GOT3 (cell line): ENCODE measurements at places on chromosomes 6 and 20.

- DNase-seq: no peak
These were observed 396.5 kb downstream of the RNGTT start for GRCh38 chr6:88566746-88567534.

DNA sequence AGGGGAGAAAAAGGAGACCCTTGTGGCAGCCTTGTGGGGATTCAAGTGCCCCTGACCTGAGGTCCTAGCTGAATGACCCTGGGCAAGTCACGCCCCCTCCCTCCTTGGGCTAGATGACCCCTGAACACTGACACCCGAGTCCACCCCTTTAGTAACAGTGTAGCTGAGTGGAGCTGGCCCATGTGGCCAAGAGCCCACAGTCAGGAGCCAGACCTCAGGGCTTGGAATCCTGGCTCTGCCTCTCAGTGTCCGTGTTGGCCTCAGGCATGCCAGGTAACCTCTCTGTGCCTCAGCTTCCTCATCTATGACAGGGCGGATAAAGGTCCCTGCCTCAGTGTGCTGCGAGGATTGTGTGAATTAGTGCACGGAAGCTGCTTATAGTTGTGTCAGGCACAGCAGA lies 14.3 kb downstream of the IP6K3 start:
- no peak for DNase-seq

- DNase-seq: no peak
These were observed 47.7 kb downstream of the ADAT2 start for GRCh38 chr6:143402721-143403336.

GRCh38 chr6:137904822-137905617 lies 38.0 kb downstream of the TNFAIP3 start:
- DNase-seq: peak; percentile 10

GRCh38 chr20:55159230-55159629 lies 683.8 kb downstream of the DOK5 start:
- DNase-seq: no peak

- DNase-seq: no peak
These were observed 118.5 kb upstream of the MMS22L start for GRCh38 chr6:97401533-97401932.

GRCh38 chr6:11601776-11602605 lies 64.4 kb downstream of the TMEM170B start:
- DNase-seq: no peak

DNA sequence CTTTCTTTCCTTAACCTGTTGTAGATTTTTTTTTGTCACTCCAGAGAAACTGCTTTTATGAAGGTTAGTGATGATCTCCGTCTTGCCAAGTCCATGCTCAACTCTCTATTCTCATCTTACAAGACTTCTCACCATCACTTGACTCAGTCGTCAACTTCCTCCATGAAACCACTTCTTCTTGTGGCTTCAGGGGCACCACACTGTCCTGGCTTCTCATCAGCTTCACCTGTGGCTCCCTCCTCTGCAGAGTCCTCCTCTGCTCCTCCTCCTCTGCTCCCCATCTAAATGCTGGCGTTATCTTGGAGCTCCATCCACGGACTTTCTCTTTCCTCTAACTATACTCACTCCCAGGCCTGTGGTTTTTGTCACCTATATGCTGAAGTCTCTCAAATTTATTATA lies 187.5 kb downstream of the BACH2 start:
- DNase-seq: no peak

- no peak for DNase-seq
These were observed 143.2 kb downstream of the PTCHD4 start for GRCh38 chr6:47967843-47968242.

GRCh38 chr20:46900086-46900485 lies 5.4 kb downstream of the EYA2 start:
- DNase-seq: no peak

GRCh38 chr6:106360410-106360988 lies at the start of gene CRYBG1:
TSS of gene CRYBG1 (plus strand) at chr6:106360717. CDS start at chr6:106360909, 192 bp downstream.
- DNase-seq: peak; percentile 3

- no peak for DNase-seq
These were observed 43.8 kb upstream of the HIVEP1 start for GRCh38 chr6:11968241-11968806.

GRCh38 chr20:4225745-4226144 lies 210.4 kb upstream of the RNF24 start:
- DNase-seq: peak; percentile 80

DNA sequence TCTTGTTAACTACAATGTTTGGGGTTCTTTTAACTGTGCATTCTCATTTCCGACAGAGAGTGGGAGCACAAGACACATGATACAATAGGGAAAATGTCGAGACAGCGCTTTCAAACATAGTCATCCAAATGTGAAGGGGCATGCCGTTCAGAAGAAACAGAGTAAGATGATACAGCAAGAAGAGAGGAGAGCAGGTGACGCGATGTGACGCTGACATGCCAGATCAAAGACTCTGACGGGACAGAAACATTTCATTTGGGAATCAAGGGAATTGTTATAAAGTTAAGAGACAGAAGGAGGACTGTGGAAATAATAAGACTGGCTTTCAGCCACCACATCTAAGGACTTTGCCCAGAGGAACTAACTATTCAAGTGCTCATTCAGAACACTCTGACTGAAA lies 117.4 kb downstream of the FAXC start:
- no peak for DNase-seq

DNA sequence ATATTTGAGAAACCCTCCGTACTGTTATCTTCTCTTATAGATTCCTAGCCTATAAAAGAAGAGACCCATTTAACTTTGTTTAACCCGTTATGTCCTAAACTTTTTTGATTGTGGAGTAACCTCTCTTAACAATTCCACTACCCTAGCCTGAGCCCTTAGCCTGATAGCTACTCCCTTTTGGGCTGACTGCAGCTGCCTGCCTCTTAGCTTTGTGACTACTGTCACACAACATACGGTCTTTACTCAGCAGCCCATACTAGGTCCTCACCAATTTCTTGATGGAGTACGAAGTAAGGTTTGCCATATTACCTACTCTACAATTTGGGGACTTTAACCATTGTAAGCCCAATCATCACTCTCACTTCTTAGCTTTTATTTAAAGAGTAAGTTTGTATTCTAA lies 72.7 kb downstream of the QRSL1 start:
- DNase-seq: no peak

GRCh38 chr6:130188207-130188899 lies 34.4 kb downstream of the SAMD3 start:
- DNase-seq: no peak

GRCh38 chr6:12483712-12484111 lies 193.6 kb downstream of the EDN1 start:
- no peak for DNase-seq

DNA sequence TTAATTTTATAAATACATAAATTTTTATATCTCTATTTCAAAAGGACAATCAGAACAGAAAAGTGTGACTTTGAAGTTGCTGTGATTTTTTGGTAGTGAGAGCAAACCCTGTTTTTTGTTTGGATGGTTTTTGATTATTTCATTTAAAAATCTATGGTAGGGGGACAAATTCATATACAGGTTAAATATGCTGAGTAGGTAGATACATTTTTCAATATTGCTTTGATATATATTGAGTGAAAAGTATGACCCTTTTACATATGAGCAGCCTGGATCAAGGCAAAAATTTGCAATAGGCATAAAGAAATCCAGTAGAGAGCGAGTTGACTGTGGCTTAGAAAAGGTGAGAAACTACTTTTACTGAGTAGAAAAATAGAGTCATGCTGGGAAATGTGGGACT lies 132.3 kb downstream of the LMBRD1 start:
- DNase-seq: no peak

GRCh38 chr6:23953976-23954375 lies 172.0 kb upstream of the NRSN1 start:
- DNase-seq: no peak

DNA sequence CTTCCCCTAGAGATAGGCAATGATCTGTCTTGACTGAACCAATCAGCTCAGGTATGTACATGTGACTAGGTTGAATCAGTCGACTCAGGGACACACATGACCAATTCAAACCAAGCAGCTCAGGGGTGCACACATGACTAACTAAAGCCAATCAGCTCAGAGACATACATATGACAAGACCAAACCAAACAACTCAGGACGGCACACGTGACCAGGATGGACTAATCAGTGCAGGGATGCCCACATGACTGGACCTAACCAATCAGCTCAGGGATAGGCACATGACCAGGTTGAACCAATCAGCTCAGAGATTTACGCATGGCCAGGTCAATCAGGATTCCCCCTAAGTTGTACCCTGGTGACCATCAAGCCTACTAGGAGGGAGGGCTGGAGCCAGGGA lies 310.3 kb downstream of the CDH26 start:
- no peak for DNase-seq

- DNase-seq: no peak
These were observed 3.5 kb downstream of the CITED2 start for GRCh38 chr6:139370999-139371345.

DNA sequence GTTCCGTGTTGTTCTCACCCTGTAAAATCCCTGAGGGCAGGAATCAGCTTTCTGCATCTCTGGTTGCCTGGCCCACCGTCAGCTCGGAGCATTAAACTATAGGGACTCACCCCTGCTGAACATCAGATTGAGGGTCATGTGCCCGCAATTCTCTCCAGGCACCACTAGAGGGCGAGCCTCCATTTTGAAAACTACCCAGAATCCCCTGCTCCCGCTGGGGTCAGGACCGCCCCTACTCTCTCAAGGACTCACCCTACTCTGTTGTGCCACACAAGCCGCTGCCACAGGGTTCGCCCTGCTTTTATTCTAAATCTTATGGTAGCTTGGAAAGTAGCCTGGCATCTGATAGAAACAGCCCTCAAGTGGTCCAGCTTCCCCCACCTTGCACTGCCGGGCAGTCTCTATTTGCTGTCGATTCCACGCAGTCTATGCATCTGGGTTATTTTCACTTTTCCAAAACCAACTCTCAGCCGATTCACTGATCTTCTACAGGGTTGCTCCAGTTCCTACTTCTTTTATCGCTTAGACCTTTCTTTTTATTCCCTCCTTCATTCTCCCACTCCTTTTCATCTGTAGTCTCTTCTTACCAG lies 244.1 kb upstream of the QKI start:
- DNase-seq: no peak

GRCh38 chr20:43102394-43102793 lies 87.3 kb downstream of the PTPRT start:
- DNase-seq: no peak

- DNase-seq: no peak
These were observed 842.0 kb upstream of the FLRT3 start for GRCh38 chr20:15179381-15179780.

DNA sequence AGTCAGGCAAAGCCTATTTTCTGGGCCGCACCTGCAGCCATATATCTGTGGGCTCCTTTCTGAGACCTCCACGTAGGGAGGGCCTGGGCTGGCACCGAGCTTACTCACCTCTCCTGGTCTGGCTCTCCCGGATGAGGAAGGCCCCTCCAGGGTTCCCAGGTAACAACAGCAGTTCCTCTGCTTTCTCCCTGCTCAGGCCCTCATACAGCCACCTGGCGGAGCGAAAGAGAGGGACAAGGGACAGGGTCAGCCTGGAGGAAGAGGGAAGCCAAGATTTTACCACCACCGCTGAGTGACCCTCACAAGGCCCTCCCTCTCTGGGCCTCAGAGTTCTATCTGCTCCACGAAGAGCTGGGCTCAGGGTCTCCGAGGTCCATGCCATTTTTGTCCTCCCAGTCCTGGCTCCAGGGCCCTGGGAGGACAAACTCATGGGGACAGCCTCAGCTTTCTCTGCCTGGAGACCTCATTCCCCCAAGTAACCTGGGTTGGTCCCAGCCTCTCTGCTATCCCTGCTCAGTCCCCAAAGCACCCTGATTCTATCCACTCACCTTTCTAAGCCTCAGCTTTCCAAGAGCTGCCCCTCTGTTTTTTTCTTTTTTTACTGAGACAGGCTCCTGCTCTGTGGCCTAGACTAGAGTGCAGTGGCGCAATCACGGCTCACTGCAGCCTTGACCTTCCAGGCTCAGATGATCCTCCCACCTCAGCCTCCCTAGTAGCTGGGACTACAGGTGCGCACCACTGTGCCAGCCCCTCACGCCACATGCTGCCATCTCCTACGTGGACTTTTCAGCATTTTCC lies 13.3 kb downstream of the SLA2 start:
- no peak for DNase-seq

DNA sequence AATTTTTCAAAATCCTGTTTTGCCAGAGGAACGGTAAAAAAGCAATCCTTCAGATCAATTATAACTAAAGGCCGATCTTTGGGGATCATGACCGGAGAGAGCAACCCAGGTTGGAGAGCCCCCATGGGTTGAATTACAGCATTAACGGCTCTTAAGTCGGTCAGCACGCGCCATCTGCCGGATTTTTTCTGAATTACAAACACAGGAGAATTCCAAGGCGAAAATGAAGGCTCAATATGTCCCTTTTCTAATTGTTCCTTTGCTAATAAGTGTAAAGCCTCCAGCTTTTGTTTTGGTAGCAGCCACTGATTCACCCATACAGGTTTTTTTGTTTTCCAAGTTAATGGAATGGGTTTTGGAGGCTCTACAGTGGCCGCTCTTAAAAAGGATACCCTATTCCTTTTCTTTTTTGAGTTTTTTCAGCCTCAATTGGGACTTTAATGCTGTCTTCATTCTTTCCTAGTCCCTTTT lies 16.9 kb upstream of the PTCRA start:
- peak; percentile 31 for DNase-seq

GRCh38 chr6:146542881-146543210 lies 787 bp upstream of the RAB32 start:
- DNase-seq: no peak

DNA sequence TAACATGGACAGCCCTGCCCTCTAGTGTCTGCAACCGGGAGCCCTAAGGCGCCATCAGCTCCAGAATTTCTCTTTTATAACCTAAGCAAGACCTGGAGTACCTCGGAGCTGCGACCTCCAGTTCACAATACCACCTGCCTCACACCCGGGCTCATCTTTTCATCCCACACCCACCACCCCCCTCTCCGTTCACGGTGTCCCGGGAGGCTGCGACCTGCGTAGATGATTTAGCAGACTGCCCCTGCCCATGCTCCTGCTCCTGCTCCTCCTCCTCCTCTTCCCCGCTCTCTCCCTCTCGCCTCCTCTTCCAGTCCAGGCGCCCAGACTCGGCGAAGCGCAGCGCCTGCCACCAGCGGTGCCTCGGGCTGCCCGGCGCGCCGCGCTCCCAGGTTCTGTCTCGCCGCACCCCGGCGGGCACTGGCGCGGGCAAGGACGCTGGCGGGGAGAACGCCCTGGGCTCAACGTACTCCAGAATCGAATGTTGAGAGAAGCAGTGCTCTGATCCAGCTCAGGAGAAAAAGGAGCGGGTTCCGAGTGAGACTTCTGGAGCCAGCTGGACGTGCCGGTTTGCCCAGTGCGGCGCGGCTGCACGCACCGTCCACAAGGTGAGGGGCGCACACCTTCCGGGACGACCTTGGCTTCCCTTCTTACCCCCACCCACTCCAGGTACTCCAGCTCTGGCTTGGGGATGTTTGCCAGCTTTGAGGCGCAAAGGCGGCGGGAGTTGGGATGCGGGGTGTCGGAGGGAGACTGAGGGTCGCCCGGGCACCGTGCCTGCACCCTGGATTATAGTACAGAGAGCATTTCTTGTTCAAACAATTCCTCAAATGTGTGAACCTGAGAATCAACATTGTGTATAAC lies at the start of gene HTR1E:
HTR1E (plus strand) TSS at position 310 of the 861 bp plus-strand sequence. CDS start 77,807 bp downstream, outside the sequence.
- DNase-seq: no peak

DNA sequence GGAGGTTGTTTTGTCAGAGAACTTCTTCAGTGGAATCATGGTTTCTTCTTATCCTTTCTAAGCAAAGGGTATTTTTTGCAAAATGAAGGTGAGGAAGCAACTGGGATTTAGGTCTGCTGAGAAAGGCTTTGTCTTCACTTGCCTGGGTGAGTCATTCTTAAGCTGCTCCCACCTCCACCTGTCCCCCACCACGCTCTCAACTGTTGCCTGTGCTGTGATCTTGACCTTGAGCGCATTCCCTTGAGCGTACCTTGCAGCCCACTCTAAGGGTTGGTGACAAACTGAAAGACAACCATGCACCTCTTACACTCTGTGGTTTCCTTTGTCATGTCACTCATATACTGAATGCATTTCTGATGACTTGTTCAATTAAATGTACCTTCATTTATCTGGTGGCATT lies 641.1 kb downstream of the RNF144B start:
- no peak for DNase-seq
